ENCODE measurements at places on chromosomes 1 and 21.
A peak's percentile ranks its signal among the peaks of the same experiment; 100 is the strongest.

DNA sequence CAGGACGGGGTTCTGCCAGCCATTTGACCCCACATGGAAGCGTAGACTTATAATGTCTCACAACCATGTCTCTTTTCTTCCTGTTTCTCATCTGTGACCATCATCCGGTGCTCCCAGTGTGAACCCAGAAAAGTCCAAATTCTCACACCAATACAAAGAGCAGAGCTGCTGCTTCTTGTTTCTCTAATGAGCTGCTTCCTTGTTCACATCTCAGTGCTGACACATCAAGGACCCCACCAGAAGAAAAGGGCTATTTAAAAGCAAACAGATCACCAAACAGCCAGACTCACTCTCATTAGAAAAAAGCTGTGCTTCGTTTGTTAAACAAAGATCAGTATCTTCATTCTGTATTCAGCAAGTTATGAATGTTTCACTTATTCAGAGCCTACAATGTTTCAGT is 835 bp upstream of the LCE1D start:
- no peak for DNase-seq

- no peak for DNase-seq
These were observed 14.0 kb downstream of the TGFBR3 start for GRCh38 chr1:91872000-91872399.

DNA sequence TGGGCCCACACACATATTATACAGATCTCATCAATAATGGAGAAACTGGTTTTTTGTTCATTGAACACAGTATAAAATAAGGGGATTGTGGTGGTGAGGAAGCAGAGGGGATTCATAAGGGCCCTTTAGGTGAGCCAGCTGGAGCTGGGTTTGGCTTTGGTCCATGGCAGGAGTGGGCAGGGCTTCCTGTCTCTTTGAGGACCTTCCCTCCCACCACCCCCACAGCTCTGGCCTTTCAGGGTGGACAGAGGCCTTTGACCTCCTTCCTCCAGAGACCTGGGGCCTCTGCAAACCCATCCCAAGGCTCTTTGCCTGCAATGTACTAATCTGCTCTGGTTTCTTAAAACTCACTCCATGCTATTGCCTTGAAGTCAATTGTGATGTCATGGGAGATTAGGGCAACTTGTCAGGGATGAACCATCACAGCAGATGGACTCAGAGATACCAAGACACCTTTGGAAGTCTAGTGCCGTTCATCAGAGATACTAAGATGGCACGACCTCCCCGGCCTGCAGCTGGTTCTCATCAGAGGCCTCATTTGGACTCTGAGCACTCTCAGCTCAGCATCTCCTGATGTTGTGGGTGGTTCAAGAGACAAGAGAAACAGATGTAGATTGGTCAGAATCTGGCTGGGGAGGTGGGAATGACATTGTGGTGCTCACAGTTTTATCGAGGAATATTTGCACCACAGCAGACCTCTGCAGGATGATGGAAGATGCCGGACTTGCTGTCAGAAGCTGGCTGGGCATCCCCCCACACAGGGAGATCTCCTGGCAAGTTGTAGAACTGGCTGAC is 37.9 kb downstream of the LHX4 start:
- no peak for DNase-seq

DNA sequence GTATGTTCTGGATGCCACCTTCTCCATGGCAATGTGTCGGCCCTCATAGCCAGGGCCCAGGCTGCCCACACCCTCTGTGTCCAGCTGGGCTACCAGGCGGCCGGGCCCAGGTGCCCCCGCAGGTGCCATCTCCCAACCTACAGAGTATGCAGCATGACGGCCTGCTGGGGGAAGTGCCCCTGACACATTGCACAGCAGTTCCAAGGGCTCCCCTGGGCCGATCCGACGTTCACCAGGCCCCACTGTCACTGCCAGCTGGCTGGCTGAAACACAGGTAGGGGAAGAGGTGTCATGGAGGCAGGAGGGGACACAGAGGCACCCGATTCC is 5.4 kb downstream of the IGSF8 start:
- no peak for DNase-seq

DNA sequence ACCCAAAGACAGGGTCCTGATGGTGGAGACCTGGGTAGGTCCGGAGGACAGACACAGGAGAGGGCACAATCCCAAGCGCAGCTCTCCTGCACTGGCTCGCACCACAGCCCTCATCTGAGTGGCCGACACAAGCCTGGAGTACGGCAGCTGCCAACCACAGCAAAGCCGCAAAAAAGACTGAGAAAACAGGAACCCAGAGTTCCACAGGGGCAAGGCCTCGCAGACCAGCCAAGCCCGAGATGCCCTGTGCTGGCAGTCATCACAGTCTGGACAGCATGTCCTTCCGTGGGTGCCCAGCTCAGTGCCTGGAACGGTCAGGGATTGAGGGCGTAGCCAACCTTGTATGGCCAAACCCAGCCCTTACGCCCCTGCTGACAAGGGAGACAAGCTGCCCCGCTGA is 11.4 kb downstream of the ZBTB48 start:
- DNase-seq: no peak

DNA sequence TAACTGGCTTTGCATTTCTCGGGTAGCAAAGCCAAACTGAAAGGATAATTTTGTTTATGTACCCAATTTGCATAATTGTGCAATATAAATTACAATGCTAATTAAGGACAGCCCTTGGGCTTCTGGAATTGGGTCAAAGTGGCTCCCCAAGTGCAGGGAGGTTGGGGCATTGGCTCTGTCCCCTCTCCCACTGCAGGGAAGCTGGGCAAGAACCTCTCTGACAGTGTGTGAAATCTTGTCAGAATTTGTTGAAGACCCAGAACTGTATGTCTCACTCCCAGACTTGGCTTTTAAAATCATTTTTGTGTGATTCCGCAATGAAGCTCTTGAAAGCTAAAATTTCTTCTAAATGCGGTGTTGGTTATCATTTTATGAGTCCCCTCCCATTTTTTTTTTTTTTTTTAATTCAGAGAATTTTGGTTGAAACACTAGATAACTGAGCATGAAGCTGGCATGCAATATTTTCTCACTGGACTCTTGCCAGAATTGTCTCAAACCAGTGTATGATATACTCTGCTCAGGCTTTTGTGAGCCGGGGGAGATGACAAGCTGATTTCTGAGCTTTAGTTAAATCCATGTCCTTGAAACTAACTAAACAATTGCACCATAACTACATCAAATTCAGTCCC is 878.9 kb upstream of the CXADR start:
- no peak for DNase-seq

- DNase-seq: peak; percentile 8
These were observed 22.9 kb upstream of the MTF2 start for GRCh38 chr1:93056214-93056613.

GRCh38 chr1:188715566-188715965 is 1762.1 kb downstream of the BRINP3 start:
- no peak for DNase-seq

DNA sequence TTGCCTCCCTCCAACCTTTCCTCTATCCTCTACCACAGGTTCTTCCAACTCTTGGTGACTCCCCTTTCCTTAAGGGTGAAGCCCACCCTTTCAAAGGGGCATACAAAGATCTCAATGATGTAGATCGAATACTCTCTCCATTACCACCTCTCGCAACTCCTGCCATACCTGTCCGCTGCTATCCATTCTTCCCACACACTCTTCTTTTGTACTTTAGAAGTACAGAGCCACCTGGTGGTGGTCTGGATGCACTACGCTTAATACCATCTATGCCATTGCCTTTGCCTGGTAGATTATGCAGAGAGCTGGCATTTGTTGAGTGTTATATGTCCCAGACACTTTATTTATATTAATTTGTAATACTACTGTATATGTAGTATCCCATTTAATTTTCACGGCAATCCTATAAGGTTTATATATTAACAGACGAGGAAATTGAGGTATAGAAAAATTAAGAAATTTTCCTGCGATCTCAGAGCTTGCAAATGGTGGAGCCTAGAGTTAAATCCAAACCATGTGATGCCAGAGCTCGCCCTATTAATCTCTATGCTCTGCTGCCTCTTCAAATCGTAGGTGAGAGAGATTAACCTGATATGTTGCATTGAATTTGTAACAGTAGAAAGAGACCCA is 22.9 kb downstream of the TSHB start:
- peak; percentile 52 for DNase-seq

DNA sequence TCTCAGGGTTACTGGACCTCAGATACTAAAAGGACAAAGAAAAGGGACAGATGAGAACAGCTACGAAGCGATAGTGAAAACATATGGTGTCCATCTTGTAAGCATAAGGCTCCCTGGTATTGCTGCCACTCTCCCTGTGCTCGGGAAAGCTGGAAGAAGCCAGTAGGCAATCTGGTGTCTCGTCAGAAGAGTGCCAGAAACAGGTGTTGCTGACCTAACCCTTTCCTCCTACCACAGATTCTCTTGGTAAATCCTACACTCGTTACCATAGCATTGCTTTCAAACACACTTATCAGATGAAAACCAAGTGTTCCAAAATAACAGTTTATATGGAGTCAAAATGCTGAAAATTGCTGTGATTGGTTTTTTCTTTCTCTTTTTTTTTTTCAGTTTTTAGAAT is 146.3 kb downstream of the NRIP1 start:
- no peak for DNase-seq

GRCh38 chr1:230857822-230858221 is 10.5 kb downstream of the C1orf198 start:
- DNase-seq: no peak

GRCh38 chr21:41752231-41752681 is 14.6 kb downstream of the RIPK4 start:
- no peak for DNase-seq

GRCh38 chr1:201088901-201089525 is 23.2 kb downstream of the CACNA1S start:
- no peak for DNase-seq

DNA sequence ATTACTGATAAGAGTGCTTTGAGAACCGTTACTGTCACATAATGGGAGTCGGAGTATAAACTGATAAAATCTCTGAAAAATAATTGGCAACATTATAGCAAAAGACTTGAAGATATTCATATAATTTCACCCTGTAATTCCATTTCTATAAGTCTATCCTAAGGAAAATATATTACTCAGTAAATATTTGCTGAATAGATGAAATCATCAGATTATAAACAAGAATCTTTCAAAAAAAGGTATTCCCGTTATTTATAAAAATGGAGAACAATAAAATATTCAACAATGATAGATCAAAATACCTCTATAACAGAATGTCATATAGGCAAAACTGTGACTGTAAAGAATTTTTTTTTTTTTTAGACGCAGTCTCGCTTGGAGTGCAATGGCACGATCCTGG is 42.4 kb upstream of the PTCH2 start:
- DNase-seq: no peak

- no peak for DNase-seq
These were observed 71.9 kb downstream of the ST3GAL3 start for GRCh38 chr1:43779266-43779665.

DNA sequence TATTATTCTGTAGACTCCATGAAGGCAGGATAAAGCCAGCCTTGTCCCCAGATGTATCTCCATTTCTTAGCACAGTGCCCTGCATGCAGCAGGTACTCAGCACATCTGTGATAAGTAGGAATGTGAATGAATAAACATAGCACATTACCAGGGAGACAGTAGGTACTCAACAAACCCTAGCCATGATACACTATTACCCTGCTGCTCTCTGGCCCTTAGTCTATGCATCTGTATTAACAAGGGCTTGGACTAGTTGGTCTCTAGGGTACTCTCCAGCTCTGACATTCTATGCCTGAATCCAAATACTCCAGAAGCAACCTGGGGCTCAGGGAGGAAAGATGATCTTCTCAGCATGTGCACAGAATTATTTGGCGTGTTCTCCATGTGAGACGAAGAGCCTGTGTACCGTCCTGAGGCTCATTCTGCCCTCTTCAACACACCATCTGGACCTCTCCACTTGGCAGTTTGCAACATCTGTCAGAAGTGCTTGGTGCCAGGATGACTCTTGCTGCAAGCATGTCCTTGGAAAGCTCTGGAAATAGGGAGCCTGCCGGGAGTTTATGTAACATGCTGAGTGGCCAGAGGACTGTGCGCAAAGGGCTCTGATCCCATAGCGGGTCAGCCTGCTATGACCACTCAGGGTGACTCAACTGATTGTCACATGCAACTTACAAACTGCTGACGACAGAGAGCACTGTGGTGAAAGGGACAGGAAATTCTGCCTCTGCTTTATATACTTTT is 228.2 kb upstream of the USP24 start:
- DNase-seq: no peak

DNA sequence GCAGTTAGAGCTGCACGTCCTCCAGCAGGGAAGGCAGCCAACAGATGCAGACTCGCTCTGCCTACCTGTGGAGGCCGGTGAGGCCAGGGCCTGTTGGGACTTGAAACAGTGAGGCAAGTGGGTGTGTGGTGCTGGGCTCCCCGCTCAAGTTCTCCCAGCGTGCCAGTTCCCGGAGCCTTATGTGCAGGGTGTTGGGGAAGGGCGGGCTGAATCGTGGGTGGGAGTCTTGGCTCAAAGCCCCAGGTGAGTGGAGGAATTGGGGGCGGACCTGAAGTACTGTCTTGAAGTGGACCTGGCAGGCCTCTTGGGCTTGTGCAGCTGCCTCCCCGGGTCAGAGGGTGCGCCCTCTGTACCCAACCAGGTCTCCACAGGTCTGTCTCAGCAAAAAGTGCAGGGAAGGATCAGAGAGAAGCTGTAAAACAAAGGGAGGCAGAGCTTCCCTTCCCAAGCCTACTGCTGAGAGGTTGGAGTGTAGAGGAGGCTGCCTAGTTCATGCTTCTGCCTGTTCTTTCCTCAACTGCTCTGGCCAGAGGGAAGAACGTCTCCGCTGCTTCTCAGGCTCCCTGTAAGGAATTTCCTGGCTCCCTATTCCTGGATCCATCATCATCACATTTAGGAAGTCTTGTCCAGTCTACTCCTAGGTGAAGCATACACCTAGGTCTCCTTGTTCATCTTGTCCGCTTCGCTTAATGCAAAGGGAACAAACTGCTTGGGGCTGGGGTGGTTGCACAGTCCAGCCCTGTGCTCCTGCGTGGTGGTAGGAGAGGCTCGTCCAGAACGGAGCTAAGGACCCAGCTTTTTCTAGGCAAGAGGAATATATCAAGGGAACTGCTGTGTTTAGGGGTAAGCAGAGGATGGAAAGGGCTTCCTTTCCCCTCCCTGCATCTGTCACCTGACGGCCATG is 14.9 kb downstream of the UTP11 start:
- DNase-seq: no peak

DNA sequence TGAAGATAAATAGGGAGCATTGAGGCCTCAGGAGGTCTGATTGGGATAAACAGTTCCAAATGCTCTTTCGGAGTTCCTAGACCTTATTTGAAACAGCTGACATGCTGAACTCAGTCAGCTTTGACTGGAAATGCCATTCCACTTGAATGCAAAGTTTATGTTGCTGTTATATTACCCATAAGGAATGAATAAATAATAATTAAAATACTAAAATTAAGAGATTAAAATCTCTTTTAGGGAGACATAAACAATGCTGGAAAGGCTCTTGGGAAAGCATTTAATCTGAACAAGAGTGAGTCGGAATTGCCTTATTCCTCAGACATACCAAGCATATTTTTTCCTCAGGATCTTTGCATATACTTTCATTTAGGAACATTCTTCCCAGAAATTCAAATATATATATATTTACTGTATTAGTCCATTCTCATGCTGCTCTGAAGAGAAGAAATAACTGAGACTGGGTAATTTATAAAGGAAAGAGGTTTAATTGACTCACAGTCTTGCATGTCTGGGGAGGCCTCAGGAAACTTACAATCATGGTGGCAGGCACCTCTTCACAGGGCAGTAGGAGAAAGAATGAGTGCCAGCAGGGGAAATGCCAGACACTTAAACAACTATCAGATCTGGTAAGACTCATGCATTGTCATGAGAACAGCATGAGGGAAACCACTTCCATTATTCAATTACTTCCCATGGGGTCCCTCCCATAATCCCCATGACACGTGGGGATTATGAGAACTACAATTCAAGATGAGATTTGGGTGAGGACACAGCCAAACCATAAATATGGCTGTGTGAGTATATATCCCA is 318.2 kb upstream of the PLXNA2 start:
- no peak for DNase-seq

Data from CD4-positive, alpha-beta T cell treated with Interleukin-1 beta for 1 hour (primary cell).